ENCODE measurements at places on chromosomes 4 and X.

DNA sequence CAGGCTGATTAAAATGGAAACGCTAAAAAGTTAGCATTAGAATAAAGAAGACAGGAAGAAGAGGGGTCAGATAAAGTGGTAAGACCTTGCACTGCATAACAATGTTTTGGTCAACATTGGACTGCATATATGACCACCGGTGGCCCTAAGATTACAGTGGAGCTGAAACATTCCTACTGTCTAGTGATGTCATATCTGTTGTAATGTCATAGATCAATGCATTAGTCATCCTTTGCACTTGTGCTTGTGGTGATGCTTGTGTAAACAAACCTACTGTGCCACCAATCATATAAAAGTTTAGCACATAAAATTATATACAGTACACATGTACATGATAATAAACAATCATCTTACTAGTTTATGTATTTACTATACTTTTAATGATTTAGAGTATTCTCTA is 73.0 kb downstream of the TMEM165 start:
- DNase-seq = no peak

DNA sequence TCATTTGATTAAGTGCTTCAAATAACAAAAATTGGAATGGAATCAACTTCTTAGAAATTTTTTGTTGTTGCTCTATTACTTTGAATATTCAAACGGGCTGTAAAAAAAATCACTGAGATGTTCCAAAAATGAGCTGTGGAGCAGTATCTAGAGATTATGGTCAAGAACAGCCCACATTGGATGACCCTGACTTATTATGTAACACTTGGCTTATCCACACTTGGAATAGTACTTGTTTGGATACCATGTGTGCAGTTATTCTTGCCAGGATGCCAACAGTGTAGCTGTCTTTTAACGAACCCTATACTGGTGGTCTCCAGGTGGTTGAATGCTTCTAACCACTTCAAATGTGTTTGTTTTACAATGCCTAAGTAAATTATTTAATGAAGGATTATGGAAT is 64.9 kb upstream of the CAMK2D start:
- DNase-seq = no peak

- DNase-seq = no peak
These were observed 1.5 kb downstream of the CFAP97 start for GRCh38 chr4:185201977-185202962.

GRCh38 chrX:13898083-13898482 is 81.2 kb upstream of the GPM6B start:
- DNase-seq = no peak

GRCh38 chrX:23844502-23845138 is 61.6 kb downstream of the SAT1 start:
- DNase-seq = no peak

GRCh38 chr4:134027931-134028330 is 173.7 kb downstream of the PABPC4L start:
- DNase-seq = no peak
